ENCODE measurements at places on chromosomes 5 and 9.

- no peak for DNase-seq
Observed at GRCh38 chr5:2200261-2200950, 317.7 kb upstream of the IRX4 start.

DNA sequence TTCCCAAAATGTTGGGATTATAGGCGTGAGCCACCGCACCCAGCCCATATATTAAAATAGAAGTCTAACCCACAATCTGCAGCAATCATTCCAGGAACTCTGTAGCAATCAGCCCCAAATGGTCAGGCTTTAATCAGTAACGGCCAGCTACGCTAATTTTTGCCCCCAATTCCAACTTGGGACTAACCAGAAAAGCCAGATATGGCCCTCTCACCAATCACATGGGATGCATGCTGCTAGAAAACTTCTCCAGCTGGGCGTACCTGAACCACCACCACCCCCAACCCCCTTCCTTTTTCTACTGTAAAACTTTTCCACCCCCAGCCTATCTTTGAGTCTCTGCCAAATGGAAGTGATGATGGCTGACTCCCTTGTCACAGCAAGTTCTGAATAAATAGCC is 4.1 kb downstream of the SUSD1 start:
- DNase-seq: no peak

GRCh38 chr5:154479160-154479943 is 1.3 kb upstream of the HAND1 start:
- DNase-seq: no peak

DNA sequence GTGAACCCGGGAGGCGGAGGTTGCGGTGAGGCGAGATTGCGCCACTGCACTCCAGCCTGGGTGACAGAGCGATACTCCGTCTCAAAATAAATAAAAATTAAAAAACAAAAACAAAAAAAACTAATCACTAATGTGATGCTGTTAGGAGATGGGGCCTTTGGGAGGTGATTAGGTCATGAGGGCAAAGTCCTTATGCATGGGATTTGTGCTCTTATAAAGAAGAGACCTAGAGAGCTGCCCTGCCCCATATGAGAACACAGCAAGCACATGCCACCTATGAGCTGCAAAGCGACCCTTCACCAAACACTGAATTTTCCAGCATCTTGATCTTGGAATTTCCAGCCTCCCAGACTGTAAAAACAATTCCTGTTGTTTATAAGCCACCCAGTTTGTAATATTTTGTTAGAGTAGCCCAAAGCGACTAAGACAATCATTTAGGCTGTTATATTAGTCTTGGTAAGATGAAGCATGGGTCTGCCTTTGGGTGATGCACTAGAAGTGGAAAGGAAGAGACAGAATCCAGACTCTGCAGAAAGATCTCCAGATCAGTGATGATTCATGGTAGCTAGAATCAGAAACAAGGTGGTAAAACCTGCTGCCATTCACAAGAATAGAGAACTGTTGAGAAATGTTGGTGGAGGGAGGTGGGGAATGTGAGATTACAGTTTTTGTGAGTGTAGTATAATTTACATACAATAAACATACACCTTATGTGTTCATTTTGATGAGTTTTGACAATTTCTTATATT is 26.2 kb downstream of the GPR21 start:
- no peak for DNase-seq

DNA sequence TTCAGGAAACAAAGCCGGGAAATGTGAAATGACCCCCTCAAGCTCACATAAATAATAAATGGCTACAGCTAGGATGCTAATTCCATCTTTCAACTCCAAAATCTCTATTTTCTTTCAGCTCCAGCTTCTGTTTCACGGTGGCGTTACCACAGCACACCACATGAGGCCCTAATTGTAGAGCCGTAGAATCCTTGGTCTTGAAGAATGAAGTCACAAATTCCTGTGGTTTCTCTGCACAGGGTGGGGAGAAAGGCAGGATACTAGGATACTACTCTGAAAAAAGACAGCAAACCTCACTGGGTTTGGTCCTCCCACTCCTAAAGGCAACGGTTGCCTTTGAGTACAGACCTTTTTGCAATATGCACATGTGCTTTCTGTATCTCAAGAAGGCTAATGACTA is 13.9 kb upstream of the RARS1 start:
- DNase-seq: no peak

DNA sequence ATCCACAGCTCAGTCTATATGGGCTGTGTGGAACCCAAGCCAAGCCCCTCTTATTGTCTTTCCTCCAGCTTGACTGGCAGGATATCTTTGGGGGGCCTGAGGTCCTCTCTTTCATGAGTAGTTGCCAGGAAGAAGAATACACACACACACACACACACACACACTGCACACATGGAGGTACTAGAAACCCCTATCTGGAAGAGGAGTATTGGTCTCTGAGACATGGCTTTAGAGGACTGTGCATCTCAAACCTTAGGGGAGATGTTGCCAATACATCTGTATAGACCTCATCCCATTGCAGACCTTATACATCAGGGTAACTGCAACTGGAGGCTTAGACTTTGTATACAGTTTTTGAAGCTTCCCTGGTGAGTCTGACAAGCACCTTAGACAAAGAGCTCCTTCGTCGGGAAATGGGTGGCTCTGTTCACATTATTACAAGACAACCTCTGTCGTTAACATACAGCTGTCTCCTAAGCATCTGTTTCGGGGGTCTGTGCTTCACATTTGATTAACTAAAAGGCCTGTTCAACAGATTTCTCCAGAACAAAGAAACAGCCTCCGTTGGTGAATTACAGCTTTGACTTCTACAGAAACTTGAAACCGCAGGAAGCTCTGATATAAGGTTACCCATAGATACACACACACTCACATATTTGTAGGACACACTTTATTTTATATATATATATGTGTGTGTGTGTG is 5.5 kb upstream of the ENTREP1 start:
- DNase-seq: no peak

GRCh38 chr9:136008693-136008997 is 47.5 kb upstream of the UBAC1 start:
- DNase-seq: no peak

DNA sequence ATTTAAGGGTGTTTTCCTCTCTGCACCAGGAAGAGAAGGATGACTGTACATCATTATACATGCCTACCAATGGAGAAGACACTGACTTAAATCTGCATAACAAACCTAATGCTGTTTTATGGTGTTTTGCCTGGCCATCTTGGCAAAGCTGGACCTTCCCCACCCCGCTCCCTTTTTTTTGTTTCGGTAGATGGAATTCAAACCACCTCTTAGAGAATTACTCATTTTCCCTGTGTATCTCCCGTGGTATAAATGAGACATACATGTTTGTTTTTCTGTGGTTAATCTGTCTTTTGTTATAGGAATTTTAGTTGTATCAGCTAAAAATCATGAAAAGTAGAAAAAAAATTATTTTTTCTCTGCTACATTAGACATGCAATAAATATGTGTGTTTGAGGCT is 28.8 kb downstream of the IL12B start:
- no peak for DNase-seq

GRCh38 chr9:114387680-114388356 is at the start of gene AKNA:
TSS of gene AKNA (minus strand) at chr9:114387982. CDS start at chr9:114381333, 6,649 bp downstream.
- DNase-seq: peak; percentile 84

GRCh38 chr5:9820691-9821449 is 190.7 kb upstream of the TAS2R1 start:
- DNase-seq: no peak

DNA sequence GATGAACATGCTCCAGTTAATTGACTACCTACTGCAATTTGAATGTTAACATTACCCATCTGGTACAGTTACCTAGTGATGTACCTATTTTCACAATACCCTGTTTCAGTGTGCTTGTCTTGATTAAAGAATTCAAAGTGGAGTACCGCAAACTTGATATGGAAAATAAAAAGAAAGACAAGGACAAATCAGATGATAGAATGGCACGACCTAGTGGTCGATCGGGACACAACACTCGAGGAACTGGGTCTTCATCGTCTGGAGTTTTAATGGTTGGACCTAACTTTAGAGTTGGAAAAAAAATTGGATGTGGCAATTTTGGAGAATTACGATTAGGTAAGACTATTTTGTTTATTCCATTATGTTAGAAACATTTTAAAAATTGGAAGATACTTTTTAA is 33.5 kb downstream of the CSNK1G3 start:
- no peak for DNase-seq

- no peak for DNase-seq
Observed at GRCh38 chr9:82192211-82192610, 203.6 kb downstream of the SPATA31D1 start.

DNA sequence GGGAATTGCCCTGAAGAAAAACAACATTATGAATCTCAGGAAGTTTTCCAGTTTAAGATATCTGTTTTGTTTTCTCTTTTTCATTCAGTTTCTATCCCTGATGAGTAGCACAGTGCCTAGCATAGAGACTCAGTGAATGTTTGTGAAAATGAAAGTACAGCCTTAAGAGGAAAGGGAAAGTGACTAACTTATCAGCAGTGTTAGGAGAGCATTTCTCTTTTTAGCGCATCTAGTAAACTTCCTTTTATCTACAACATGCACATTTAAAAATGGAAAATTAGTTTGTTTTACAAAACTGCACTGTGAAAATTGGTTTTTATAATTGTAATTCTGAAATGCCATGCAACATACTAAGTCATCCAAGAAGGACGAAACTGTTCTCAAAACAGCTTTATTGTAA is 110.8 kb downstream of the SMARCA2 start:
- DNase-seq: no peak

- no peak for DNase-seq
Observed at GRCh38 chr5:88390096-88390441, 121.4 kb upstream of the TMEM161B start.

GRCh38 chr5:97979740-97980139 is 793.7 kb upstream of the RGMB start:
- DNase-seq: no peak

GRCh38 chr9:71483436-71483835 is 284.9 kb downstream of the CEMIP2 start:
- DNase-seq: no peak

- no peak for DNase-seq
Observed at GRCh38 chr9:124660341-124660801, 110.7 kb downstream of the NR6A1 start.

GRCh38 chr5:163478126-163478981 is 17.9 kb downstream of the HMMR start:
- DNase-seq: no peak

DNA sequence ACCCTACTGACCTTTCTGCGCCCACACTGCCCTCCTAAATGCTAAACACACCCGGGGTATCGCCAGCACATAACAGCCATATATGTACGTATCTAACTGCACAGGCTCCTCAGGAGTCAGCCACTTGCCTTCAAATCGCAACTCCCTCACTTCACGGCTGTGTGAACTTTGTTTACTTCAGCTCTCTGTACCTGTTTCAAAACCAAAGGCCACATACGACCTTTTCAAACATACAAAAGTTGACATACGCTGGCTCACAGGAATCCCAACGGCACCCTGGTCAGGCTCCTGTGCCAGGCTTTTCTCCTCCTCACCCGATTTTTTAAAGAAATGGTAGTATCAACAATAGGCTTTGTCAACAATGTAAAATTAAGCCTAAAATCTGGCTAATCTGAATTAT is 39.0 kb upstream of the ZNF622 start:
- no peak for DNase-seq

DNA sequence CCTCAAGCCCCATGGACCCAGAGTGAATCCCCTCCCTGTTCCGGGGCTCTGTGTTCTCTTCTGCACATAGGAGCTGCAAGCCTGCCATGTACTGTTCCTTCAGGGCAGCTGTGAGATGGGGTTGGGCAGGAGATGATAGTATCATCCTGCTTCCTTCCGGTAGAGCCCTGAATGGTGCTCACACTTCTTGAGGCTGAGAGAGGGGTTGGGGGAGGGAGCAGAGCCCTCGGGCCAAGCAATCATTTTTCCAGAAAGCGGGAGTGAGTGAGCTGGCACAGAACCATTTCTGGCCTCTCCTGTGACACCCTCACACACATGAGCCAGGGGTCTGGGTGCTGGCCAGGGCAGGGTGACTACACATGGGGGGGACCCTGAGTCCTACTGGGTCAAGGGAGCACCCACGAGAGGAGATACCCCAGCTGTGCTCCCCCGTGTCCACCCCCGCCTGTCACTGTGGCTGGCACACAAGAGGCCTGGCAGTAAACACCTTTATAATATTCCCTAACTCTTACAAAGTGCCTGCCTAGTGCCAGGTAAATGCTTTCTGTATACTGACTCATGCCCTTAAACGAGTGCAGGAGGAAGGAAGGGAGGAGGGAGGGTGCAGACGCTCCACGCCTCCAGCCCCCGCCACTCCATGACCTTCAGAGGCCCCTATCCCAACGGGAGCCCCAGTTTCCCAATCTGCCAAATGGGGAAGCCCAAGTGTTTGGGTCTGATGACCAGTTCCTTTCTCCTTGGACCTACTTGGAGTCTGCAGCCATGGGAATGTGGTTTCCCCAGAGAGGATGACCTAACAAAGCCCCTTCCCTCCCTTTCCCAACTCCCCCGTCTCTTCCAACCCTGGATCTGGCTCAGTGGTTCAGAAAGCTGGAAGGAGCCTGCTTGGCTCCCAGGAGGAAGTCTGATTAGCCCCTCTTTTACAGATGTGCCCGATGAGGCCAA is 15.5 kb downstream of the AKNA start:
- DNase-seq: peak; percentile 39

DNA sequence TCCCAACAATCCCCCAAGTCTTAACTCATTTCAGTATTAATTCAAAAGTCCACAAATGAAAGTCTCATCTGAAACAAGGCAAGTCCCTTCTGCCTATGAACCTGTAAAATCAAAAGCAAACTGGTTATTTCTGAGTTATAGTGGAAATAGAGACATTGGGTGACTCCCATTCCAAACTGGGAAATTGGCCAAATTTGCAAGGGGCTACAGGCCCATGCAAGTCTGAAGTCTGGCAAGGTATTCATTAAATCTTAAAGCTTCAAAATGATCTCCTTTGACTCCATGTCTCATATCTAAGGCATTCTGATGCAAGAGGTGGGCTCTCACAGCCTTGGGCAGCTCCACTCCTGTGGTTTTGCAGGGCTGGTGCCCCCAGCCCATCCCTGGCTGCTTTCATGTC is 167.9 kb downstream of the HTR1A start:
- no peak for DNase-seq

- no peak for DNase-seq
Observed at GRCh38 chr5:142109331-142110045, 909 bp downstream of the NDFIP1 start.

DNA sequence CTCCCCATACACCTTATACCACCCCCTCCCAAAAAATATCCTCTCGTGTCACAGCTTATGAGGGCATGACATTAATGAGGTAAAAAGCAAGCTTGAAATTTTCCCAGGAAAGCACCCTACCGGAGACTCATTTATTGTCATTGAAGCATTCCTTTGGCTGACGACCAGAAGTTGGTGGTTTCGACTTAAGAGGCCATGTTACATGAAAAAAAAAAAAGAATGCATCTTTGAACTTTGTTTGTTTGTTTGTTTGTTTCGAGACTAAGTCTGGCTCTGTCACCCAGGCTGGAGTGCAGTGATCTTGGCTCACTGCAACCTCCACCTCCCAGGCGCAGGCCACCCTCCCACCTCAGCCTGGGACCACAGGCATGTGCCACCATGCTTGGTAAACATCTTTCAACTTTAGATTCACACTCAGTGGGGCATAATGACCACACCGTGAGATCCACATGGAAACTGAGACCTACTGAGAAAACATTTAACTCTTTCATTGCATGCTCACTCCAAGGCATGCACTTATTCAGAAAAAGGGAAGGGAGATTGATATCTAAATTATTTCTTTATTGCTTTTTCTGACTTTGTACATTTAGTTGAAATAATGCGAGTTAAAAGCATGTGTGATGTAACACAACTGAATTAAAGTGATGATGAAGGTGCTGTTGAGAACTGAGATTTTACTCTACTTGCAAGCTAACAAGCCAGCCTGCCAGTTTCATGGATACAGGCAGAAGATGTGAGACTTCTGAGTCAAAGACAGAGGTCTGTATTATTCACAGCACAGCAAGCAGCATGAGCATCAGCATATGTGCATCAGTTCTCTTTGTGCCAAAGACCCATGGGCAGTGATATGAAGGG is 5.1 kb upstream of the RAB14 start:
- no peak for DNase-seq

Measured in activated effector memory CD4-positive, alpha-beta T cell treated with Interleukin-2 at 50 U/mL for 16 hours (primary cell).